Dermis blood vessel endothelial cell (primary cell): ENCODE measurements at places on chromosomes 12 and 14. TPM values are rescaled to one million over a fixed set of nuclear protein-coding genes. Genes with fewer than 3 reads are reported as not detected.

The ACRBP gene
- total RNA-seq = 0.42 and 1.5 TPM in 2 replicates

GRCh38 chr12:65074932-65075331 is 46.2 kb downstream of the WIF1 start:
- no peak for DNase-seq

GRCh38 chr12:54411391-54412241 is 7.5 kb downstream of the ITGA5 start:
- DNase-seq = peak; percentile 89

DNA sequence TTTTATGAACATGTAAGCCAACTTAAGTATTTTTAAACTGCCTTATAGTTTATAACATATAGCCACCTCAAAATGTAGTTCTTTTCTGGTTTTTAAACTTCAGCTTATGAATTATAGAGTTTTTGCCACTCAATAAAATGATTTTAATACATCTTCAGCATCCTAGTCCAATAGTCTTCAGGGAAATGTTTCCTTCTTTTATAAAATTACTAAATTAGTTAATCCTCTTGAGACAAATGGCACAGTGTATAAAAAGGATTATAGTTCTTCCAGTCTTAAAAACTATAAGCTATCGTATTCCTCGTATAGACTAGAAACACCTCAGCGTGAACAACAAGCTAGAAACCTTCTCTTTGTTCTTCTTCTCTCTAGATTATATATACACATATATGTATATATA is at the start of gene OR6C74:
Gene OR6C74, plus strand, starts transcription at position 301 of the 400 bp plus-strand sequence. CDS start 2,679 bp downstream, outside the sequence.
- DNase-seq = no peak

DNA sequence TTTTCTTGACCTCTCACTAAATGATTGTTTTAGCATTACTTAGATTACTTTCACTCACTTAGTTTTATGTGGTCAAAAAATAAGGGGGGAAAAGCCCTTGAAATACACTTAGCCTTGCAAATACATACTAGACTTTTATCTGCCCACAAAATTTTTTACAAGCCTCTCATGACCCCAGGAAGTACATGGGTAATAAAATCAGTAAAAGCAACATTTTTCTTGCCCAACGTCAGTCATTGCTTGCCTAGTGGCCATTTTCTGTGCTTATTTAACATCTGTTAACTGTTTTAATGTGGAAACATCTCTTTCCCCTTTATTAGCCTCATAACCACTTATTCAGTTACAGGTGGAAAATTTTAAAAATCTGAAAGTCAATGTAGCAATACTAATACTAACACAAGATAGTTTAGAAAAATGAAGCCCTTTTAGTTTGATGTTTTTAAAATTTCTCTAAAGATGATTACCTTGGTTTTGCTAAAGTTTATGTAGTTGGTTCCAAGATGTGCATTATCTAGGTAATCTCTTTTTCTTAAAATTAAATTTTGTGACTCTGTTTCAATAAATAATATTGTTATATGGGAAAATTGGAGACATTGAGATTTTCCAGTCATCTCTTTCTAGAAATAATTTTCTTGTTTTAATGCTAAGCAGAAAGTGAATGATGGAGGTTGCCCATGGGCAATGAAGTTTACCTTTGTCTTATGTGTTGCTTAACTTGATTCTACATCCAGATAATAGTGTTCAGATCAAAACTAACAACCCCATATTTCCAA is 175.5 kb downstream of the TMTC2 start:
- DNase-seq = peak; percentile 35

GRCh38 chr14:88522393-88522792 is 32.4 kb downstream of the PTPN21 start:
- no peak for DNase-seq

GRCh38 chr14:106631879-106632278 is 1105.5 kb downstream of the TMEM121 start:
- no peak for DNase-seq
